Large intestine (tissue), 12 donors: ENCODE measurements at places on chromosomes 6 and 20. TPM values are rescaled to one million over a fixed set of nuclear protein-coding genes. Genes with fewer than 3 reads are reported as not detected.

The UST gene
- polyA plus RNA-seq: 2.9 TPM

The PHIP gene
- polyA plus RNA-seq: 32.5 TPM

The CFB gene
- 37.1 TPM for polyA plus RNA-seq

The DCBLD1 gene
- polyA plus RNA-seq: 14.2 TPM

- no peaks in the 10 kb centered on the region for H3K27me3 ChIP-seq
- no peak overlapping the region for H3K4me3 ChIP-seq
- no peaks in the 10 kb centered on the region for H3K36me3 ChIP-seq
- DNase-seq: no peak
- H3K27ac ChIP-seq: no peak overlapping the region
These were observed 49.5 kb upstream of the CCN6 start for GRCh38 chr6:112004201-112005012.

GRCh38 chr6:141685416-141685815 lies 447.3 kb upstream of the GJE1 start:
- DNase-seq: no peak
- H3K36me3 ChIP-seq: no peaks in the 10 kb centered on the region
- H3K4me3 ChIP-seq: no peak overlapping the region
- H3K27me3 ChIP-seq: no peaks in the 10 kb centered on the region
- no peak overlapping the region for H3K27ac ChIP-seq

GRCh38 chr20:47156301-47157137 lies 200.0 kb downstream of the ZMYND8 start:
- H3K27ac ChIP-seq: no peak overlapping the region
- H3K36me3 ChIP-seq: no peaks in the 10 kb centered on the region
- H3K4me1 ChIP-seq: no peaks in the 10 kb centered on the region

DNA sequence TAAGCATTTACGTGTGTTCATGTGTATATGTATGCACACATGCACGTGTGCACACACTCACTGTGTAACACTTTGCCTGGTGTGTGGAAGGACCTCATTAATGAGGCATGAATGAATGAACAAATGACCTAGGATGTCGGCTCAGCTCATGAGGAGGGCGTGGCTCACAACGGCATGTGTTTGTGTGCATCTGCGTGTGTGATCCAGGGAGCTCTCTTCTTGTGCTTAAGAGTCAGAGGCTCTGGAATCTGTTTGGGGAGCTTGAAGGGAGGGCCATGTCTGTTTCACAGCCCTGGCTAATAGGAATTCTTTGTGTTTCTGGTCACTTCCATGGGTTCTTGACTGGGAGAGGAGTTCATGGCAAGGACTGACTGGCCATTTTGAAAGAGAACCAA lies 32.7 kb downstream of the TOX2 start:
- H3K4me3 ChIP-seq: no peak overlapping the region
- H3K36me3 ChIP-seq: no peaks in the 10 kb centered on the region
- peaks cover 3% of the 10 kb centered on the region for H3K27me3 ChIP-seq
- no peak overlapping the region for H3K27ac ChIP-seq

GRCh38 chr6:36688063-36688738 lies 9.4 kb upstream of the RAB44 start:
- H3K4me1 ChIP-seq: peaks cover 16% of the 10 kb centered on the region
- peaks cover 39% of the 10 kb centered on the region for H3K36me3 ChIP-seq
- H3K27me3 ChIP-seq: no peaks in the 10 kb centered on the region
- DNase-seq: no peak
